ENCODE measurements at places on chromosomes 1 and 21.

GRCh38 chr1:165287781-165288180 is 68.7 kb downstream of the LMX1A start:
- H3K27me3 ChIP-seq, result peaks cover 10% of the 10 kb centered on the region

GRCh38 chr1:243525085-243525487 is 269.2 kb downstream of the SDCCAG8 start:
- H3K27me3 ChIP-seq, result no peaks in the 10 kb centered on the region
- H3K36me3 ChIP-seq, result peaks cover 17% of the 10 kb centered on the region
- DNase-seq, result no peak
- peaks cover 6% of the 10 kb centered on the region for H3K4me1 ChIP-seq

GRCh38 chr1:53642215-53642555 is 96.8 kb downstream of the GLIS1 start:
- no peak for DNase-seq
- no peaks in the 10 kb centered on the region for H3K36me3 ChIP-seq
- peaks cover 9% of the 10 kb centered on the region for H3K27me3 ChIP-seq
- H3K4me3 ChIP-seq, result no peak overlapping the region
- no peaks in the 10 kb centered on the region for H3K4me1 ChIP-seq

GRCh38 chr1:24275510-24275909 is 43.6 kb upstream of the GRHL3 start:
- no peak for DNase-seq
- no peak overlapping the region for H3K4me3 ChIP-seq
- peaks cover 4% of the 10 kb centered on the region for H3K36me3 ChIP-seq
- no peak overlapping the region for H3K27ac ChIP-seq
- H3K27me3 ChIP-seq, result peaks cover 25% of the 10 kb centered on the region
- peaks cover 9% of the 10 kb centered on the region for H3K4me1 ChIP-seq

- H3K4me3 ChIP-seq, result no peak overlapping the region
- H3K27me3 ChIP-seq, result no peaks in the 10 kb centered on the region
- H3K36me3 ChIP-seq, result peaks cover 7% of the 10 kb centered on the region
Observed at GRCh38 chr1:54045496-54045895, 7.5 kb downstream of the TMEM59 start.

DNA sequence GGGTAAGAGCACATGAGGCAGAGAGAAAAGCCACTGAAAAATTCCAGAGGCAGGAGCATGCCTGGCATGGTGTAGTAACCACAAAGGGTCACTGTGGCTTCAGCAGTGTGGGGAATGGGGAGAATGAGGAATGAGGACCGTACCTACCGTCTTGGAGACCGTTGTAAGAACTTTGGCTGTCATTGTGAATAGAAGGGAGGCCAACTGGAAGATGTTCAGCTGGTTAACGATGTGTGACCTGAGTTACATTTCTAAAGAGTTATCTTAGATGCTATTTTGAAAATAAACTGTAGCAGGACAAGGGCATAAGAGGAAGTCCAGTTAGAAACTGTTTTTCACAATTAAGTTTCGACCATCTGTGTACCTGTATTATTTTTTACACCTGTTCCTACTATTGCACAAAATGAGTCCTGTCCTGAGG is 365.5 kb upstream of the SGIP1 start:
- H3K4me1 ChIP-seq, result peaks cover 3% of the 10 kb centered on the region
- no peak for DNase-seq
- no peaks in the 10 kb centered on the region for H3K36me3 ChIP-seq
- H3K27ac ChIP-seq, result no peak overlapping the region
- no peak overlapping the region for H3K4me3 ChIP-seq
- peaks cover 6% of the 10 kb centered on the region for H3K27me3 ChIP-seq

DNA sequence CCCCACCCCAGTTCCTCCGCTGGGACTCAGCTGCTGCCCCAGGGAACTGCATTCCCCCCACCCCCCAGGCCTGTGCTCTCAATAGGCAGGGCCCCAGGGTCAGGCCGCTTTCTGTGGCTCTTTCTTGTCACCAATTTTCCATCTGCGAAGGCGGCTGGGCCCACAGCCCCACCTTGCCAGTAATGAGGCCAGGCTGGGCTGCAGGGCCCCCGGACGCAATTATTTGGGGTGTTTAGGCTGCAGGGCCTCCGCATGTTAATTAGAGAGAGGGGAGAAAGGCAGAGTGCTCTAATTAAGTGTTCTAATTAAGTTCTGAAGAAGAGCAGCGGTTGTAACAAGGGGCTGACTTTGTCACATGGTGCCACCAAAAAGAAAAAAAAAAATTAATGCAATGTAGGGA is 71.8 kb downstream of the EPHB2 start:
- no peak for DNase-seq
- H3K4me3 ChIP-seq, result no peak overlapping the region
- no peak overlapping the region for H3K27ac ChIP-seq
- peaks cover 5% of the 10 kb centered on the region for H3K27me3 ChIP-seq

GRCh38 chr1:15064217-15064929 is 89.2 kb upstream of the TMEM51 start:
- H3K27me3 ChIP-seq, result no peaks in the 10 kb centered on the region
- DNase-seq, result no peak
- no peaks in the 10 kb centered on the region for H3K36me3 ChIP-seq
- no peak overlapping the region for H3K27ac ChIP-seq
- no peak overlapping the region for H3K4me3 ChIP-seq

DNA sequence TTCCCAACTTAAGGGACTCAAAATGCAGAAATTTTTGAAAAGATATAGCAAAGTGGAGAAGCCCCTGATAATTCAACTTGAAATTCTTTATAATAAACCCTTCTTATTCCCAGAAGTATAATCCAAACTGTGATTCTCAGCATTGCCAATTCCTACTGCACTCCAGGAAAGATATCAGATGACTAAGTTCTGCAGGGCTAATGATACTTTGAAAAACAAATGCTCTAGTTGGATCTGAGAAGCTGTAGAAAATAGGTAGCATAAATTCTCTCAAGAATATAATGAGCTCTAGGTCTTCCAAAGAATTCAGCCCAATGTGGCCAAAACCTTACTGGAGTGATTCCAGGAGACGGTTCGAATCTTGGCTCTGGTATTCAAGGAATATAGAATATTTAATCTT is 294.0 kb upstream of the PTBP2 start:
- H3K4me1 ChIP-seq, result no peaks in the 10 kb centered on the region
- H3K36me3 ChIP-seq, result no peaks in the 10 kb centered on the region
- H3K4me3 ChIP-seq, result no peak overlapping the region
- no peak overlapping the region for H3K27ac ChIP-seq

DNA sequence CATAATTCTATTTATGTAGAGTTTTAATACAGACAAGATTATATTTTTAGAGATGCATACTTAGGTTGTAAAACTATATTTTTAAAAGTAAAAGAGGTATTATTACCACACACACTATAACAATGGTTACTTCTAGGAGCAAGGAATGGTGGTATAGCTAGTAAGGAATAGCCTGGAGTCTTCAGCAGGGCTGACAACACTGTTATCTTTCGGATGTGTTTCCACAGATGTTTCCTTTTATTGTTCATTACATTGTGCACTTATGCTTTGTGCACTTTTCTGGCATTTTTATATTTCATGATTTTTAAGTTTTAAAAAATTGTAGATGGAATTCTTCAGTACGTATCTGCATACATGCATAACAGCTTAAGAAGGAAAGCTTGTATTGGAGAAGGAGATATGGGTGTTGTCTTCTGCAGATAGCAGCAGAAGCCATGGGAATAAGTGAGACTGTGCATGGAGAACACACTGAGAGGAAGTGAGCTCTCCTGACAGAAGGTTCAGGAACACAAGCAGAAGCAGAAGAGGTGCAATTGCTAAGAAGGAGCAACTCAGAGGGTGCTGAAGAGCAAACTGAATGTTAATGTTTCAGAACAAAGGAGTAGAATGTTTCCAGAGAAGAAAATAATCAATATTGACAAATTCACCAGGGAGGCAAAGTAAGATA is 91.8 kb downstream of the UCHL5 start:
- no peak overlapping the region for H3K27ac ChIP-seq
- H3K4me3 ChIP-seq, result no peak overlapping the region

DNA sequence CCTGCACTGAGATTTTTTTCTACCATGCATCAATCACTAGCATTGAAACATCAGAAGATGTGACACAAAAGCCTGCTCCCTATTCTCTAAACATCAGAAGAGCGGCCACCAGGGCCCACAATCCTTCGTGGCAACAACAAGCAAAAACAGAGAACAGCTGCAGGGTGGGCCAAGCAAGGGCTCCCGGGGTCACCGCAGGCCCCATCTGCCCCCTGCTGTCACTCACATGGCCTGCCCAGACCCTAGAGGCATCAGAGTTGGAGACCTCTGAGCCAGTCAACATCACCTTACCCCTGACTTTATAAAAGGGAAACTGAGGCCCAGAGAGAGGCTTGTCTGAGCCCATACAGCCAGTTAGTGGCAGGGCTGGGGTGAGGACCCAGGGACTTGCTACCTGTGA is 1.8 kb downstream of the LAPTM5 start:
- no peak for DNase-seq
- H3K4me1 ChIP-seq, result peaks cover 61% of the 10 kb centered on the region
- H3K36me3 ChIP-seq, result peaks cover 24% of the 10 kb centered on the region
- H3K4me3 ChIP-seq, result peak overlapping the region; percentile 99
- H3K27ac ChIP-seq, result peak overlapping the region; percentile 97

DNA sequence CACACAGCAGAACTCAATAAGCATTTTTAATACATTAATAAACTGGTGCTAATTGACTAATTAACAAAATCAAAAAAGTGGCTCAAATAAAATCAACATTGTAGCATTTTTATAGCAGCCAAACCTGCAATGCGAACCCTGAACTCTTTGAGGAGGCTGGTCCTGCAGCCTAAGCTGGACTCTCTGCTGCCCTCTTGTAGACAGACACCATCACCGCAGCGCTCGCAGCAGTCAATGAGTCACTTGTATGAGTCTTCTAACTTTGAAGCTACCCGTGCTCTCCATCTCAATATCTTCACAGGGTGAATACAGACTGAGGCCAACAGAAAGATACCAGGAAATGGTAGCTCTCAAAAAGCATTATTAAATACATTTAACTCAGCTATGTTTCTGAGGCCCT is 9.7 kb upstream of the KRTAP7-1 start:
- no peaks in the 10 kb centered on the region for H3K36me3 ChIP-seq
- no peak for DNase-seq
- no peak overlapping the region for H3K4me3 ChIP-seq
- no peaks in the 10 kb centered on the region for H3K4me1 ChIP-seq
- H3K27ac ChIP-seq, result no peak overlapping the region
- H3K27me3 ChIP-seq, result no peaks in the 10 kb centered on the region

GRCh38 chr21:28239340-28239739 is 753.3 kb downstream of the LTN1 start:
- H3K36me3 ChIP-seq, result no peaks in the 10 kb centered on the region
- no peak for DNase-seq
- no peaks in the 10 kb centered on the region for H3K4me1 ChIP-seq
- H3K27me3 ChIP-seq, result no peaks in the 10 kb centered on the region
- H3K4me3 ChIP-seq, result no peak overlapping the region

DNA sequence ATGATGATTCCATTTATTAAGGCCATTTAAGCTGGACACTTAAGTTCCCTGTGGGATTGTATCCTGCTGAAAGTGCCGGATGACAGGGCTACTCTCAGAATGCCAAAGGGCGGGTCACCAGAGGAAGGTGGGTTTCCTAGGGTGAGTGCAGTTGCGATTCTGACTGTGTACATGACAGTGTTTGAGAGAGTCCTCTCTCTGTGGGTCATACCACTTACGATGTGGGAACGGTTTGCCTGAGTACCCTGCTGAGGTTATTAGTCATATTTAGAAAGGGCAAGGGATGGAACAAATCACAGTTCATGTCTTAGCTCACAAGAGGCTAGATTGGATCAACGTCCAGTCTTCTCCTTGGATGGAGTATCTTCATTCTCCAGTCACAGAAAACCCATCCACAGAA is 461.9 kb downstream of the CAMTA1 start:
- no peak overlapping the region for H3K27ac ChIP-seq
- no peaks in the 10 kb centered on the region for H3K36me3 ChIP-seq
- H3K4me3 ChIP-seq, result no peak overlapping the region
- no peak for DNase-seq
- no peaks in the 10 kb centered on the region for H3K4me1 ChIP-seq

GRCh38 chr1:236509647-236510401 is 14.0 kb upstream of the LGALS8 start:
- no peak overlapping the region for H3K27ac ChIP-seq
- peaks cover 4% of the 10 kb centered on the region for H3K4me1 ChIP-seq
- no peaks in the 10 kb centered on the region for H3K36me3 ChIP-seq
- no peak overlapping the region for H3K4me3 ChIP-seq

GRCh38 chr1:214019499-214019898 is 31.7 kb downstream of the PROX1 start:
- H3K27me3 ChIP-seq, result peaks cover 4% of the 10 kb centered on the region
- no peaks in the 10 kb centered on the region for H3K4me1 ChIP-seq
- no peak for DNase-seq
- no peak overlapping the region for H3K4me3 ChIP-seq
- H3K36me3 ChIP-seq, result no peaks in the 10 kb centered on the region

DNA sequence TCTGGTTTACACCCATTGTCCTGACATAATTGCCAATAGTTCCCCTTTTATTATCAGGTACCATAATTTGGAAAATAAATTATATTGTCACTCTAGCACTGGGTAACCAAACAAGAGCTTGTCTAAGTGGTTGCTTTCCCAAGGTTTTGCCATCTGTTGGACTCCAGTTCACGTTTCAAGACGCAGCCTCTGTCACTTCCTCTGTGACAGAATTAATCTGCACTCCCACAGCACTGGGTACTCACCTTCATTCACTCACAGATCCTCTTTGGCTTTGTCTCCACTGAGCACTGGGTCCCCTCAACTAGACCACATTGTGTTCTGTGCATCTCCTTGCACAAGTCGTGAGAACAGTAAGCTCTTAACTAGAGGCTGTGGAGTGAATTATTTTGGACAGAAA is 123.6 kb upstream of the JUN start:
- no peak overlapping the region for H3K4me3 ChIP-seq
- peaks cover 7% of the 10 kb centered on the region for H3K4me1 ChIP-seq
- H3K27ac ChIP-seq, result no peak overlapping the region
- H3K27me3 ChIP-seq, result no peaks in the 10 kb centered on the region
- no peak for DNase-seq

DNA sequence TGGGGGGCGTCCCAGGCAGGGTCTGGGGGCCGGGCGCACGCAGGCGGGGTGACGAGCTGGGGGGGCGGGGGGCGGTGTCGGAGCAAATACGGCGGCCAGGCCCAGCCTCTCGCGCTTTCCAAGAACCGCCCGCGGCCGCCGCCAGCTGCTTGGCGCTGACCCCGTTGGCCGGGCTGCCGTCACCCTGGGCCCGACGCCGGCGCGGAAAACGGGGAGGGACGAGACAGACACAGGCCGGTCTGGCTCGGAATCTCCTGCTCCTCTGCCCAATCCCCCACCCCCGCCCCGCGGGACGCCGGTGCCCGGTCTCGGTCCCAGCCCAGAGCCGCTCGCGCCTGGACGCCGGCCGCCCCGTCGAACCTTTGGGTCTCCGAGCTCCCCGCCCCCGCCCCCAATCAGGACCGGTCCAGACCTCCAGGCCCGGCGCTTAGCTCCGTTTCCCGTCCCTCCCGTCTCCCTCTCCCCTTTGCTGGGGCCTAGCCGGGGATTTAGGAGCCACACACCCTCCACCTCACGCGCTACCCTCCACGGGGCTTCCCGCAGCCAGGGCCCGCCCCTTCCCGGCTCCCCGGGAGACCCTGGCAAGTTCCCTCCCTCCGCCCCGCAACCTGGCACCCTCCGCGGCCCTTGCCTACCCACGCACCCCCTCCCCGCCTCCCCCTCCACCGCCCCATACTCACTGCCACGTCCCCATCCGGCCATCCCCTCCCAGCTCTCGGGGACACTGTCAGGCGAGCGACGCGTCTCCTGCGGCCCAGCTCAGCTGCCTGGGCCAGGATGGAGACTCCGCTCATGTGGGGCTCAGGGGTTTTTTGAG is 800 bp upstream of the MMP23B start:
- H3K27me3 ChIP-seq, result peaks cover 4% of the 10 kb centered on the region
- peaks cover 9% of the 10 kb centered on the region for H3K4me1 ChIP-seq
- no peak for DNase-seq
- H3K36me3 ChIP-seq, result peaks cover 2% of the 10 kb centered on the region
- no peak overlapping the region for H3K27ac ChIP-seq

Measured in memory B cell (primary cell).